ENCODE measurements at places on chromosomes 1 and 21.

GRCh38 chr1:205189131-205189530, 22.4 kb downstream of the DSTYK start:
- DNase-seq: no peak

- no peak for DNase-seq
These were observed 35.2 kb downstream of the SLC37A1 start for GRCh38 chr21:42548687-42549406.

DNA sequence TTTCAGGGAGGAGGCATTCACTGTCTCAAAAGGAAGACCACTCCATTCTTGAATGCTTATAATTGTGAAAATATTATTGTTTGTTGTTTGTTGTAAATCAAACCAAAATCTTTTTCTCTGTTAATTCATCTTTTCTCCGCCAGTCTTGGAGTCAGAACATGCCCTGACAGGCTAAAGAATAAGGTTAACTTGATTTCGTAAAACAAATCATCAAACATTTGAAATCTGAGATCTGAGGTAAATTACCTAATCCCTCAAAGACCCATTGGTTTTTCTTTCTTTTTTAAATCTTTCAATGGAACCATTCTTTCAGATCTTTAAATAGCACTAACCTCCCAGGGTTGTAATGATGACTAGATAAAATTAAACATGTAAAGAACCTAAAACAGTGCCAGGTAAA, 430.1 kb upstream of the PTBP2 start:
- DNase-seq: no peak

- no peak for DNase-seq
These were observed 272.7 kb downstream of the FAM72C start for GRCh38 chr1:143699115-143699514.

- DNase-seq: no peak
These were observed 107.8 kb downstream of the PLPPR5 start for GRCh38 chr1:98896711-98897445.

DNA sequence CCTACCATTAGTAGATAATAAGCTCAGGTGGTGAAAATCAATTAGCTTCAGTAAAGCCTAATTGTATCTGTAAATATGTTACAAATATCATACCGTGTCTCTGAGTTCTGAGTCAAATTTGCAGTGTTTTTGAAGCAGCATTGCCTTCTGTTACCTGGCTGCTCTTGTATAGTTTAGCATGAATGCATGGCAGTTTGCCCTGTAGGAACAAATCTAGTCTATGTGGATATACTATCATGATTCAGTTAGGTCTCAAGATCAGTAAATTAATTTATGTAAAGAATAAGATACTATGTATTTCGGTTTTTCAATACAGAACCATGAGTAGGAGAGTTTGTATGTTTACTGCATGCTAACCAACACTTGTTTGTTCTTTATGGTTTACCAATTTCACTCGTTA, 240.6 kb upstream of the C1orf105 start:
- no peak for DNase-seq

GRCh38 chr1:1440262-1441001, 4.9 kb downstream of the VWA1 start:
- no peak for DNase-seq
